ENCODE measurements at places on chromosomes 3 and 15.

- DNase-seq: no peak
Measured at GRCh38 chr3:120441776-120442175, 9.0 kb downstream of the FSTL1 start.

DNA sequence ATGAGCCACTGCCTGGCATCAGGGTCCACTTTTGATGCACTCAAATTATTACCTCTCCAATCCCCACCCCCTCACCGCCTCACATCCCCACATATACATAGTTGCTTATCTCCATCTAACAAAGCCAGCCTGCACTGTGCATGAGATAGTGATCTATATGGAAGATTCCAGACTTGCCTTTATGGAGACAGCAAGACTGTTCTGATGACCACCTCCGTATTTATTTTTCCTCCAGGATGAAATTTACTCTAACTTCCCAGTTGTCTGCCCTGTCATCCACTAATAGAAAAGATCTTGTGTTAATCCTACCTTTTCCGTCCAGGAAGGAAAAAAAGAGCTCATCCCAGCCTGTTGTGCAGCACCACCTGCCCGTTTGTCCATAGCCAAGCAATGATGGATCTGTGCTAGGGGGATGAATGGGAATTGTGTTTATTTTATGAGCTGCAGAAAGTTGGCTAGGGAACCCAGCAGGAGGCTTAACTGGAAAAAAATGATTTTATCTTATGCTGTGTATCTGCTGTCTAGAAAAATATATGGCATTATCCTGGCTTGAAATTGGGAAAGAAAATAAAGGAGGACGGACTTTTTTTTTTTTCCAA, 114.5 kb downstream of the CD47 start:
- DNase-seq: no peak

- DNase-seq: peak; percentile 85
Measured at GRCh38 chr15:75606711-75607699, 18.5 kb downstream of the SNUPN start.

GRCh38 chr3:182491577-182491976, 301.7 kb upstream of the ATP11B start:
- no peak for DNase-seq

DNA sequence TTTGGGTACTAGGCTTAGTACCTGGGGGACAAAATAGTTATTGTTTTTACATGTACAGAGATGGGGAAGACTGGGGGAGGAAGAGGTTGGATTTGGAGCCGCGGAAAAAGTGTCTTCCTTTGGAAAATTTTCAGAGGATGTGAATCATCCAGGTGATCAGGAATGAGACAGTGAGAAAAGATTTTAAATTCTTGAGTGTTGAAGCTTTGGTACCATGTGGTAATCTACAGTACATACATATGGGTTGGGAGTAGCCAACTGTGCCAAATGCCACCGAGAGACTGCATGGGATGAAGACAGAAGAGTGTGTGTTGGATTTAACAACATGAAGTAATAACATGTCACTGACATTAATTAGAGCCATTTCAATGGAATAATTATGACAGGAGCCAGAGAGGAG, 1238.2 kb downstream of the ROBO1 start:
- DNase-seq: no peak

DNA sequence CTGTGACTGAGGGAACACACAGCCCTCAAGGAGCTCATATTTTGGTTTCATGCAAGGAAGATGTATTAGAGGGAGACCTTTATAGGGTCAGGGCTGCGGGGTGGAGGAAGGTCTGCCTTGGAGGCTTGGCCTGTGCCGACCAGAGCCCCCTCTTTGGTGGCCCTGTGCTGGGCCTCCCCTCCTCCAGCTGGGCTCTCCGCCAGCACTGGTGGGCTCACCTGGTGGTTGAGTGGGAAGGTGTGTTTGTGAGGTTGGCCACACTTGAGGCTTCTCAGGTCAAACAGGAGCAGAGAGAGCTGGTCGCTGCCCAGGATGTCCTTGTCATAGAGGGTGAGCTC, 2.6 kb downstream of the PLA2G4F start:
- no peak for DNase-seq

DNA sequence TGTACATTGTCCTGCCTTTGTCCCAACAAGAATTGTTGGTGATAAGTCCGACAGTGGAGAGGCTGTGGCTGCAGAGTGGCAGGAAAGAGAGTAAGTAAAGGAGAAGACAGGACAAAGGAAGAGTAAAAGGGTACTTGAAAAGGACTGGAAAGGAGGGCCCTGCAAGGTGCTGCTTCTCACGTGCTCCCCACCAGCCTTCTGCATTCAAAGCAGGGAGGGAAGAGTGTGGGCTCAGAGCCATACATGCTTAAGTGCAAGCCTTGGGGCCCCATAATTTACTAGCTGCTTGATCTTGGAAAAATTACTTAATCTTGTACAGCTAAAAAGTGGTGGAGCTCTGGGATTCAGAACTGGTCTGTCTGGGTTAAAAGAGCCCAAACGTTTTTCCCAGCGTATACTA, 29.9 kb downstream of the MME start:
- no peak for DNase-seq

DNA sequence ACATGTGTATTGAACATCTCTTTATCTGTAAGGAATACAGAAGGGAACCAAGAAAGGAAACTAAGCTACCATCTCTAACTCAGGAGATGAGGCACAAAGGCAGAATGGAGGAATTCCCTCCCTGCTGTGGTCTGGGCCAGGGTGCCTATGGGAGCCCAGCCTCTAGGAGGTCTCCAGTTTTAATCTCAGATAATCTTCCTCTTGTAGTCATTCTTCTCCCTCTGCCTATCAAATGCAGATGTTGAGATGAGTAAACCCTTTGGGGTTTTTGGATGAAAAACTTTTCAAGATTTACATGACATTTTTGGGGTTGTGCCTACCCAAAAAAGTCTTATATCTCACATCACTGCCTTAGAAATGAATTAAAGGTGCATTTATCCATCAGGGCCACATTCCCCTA, 23.3 kb downstream of the SCG5 start:
- DNase-seq: no peak

DNA sequence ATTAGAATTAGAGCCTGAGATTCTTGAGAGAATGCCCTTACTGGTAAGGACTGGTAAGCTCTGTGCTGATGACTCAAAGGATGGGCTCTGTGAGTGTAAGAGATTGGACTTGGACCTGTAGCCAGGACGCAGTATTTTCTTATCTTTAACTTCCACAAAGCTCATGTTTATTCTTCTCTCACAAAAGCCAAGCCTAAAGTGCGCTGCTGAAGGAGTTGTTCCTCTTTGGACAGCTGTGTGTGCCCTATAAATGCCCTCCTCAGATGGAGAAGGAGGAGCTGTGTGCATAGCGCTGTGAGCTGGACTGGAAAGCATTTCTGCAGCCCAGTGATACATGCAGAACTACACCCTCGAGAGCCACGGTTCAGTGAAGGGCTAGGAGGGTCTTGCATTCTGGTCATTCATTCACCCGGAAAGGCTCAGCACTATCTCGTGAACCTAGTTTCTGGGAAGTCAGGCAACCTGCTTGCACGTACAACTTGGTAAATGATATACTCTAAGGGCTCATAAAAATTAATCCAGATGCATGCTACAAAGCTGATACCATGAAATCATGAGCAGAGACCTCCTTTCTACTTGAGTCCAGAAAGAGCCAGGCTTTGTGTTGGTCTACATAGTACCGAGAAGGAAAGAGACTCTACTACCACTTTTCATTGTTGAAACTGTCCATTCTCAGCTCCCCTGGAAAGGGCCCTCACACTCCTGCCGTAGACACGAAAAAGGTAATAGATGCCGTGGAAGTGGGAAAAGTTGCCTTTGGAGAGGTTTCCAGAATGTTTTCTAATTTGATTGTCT, 103.0 kb upstream of the TBL1XR1 start:
- peak; percentile 82 for DNase-seq

Measured in KBM-7 (cell line).